ENCODE measurements at places on chromosomes 11 and 22.

DNA sequence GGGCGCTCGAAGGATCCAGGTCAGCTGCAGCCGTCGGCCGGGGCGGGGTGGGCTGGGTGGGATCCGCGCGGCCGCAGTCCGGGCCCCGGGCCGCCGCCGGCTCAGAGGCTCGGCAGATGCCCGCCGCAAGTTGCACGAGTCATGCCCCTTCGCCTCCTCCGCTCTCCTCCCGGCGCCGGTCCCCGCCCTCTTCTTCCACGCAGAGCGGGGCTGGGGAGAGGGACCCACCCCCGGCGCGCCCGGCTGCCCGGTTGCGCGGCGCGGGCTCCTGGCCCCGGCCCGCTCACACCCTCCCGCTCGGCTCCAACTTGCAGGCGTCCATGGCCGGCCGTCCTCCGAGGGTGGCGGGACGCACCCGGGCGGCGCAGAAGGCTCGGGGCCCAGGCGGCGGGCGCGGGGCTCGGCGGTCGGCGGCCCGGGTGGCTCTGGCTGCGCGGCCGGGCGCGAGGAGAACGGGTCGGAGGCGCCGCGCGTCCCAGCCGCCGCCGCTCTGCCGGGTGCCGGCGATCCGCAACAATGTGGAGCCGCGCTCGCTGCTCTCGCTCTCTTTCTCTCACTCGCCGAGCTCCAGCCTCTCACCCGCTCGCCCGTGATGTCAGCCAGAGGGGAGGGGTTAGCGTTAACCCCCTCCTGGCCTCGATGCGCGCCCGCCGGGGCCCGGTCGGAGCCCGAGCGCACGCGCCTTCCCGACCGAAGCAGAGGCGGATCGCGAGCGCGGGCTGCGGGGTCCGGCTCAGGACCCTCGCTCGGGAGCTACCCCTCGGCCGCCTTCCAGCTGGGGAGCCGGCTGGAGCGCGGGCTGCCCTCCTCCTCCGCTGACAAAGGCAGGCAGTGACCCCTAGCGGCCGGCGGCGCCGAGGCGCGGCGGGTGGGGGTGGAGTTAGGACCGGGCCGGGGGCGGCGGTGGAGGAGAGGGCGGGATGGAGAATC is at the start of gene NECTIN1:
Gene NECTIN1 (minus strand): TSS at position 550 of the 930 bp plus-strand sequence. CDS start 647 bp downstream, outside the sequence.
- DNase-seq = peak; percentile 72

GRCh38 chr22:33227791-33228190 is 169.6 kb upstream of the SYN3 start:
- DNase-seq = no peak

GRCh38 chr11:124674168-124674517 is 439 bp downstream of the SPA17 start:
- no peak for DNase-seq

GRCh38 chr22:42521228-42521546 is 1.6 kb upstream of the RRP7A start:
- DNase-seq = no peak

DNA sequence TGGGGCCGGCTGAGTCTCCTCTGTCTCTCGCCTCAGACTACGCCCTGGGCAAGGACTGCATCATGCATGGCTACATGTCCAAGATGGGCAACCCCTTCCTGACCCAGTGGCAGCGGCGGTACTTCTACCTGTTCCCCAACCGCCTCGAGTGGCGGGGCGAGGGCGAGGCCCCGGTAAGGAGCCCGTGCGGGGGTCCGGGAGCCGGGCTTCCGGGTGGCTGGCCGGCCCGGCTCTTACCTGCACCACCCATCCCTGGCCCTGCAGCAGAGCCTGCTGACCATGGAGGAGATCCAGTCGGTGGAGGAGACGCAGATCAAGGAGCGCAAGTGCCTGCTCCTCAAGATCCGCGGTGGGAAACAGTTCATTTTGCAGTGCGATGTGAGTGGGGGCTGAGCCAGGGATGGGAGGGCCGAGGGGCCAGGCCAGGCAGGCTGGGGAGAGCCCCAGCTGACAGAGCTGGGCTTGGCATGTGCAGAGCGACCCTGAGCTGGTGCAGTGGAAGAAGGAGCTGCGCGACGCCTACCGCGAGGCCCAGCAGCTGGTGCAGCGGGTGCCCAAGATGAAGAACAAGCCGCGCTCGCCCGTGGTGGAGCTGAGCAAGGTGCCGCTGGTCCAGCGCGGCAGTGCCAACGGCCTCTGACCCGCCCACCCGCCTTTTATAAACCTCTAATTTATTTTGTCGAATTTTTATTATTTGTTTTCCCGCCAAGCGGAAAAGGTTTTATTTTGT is 4.1 kb upstream of the ANKRD13D start:
- no peak for DNase-seq

DNA sequence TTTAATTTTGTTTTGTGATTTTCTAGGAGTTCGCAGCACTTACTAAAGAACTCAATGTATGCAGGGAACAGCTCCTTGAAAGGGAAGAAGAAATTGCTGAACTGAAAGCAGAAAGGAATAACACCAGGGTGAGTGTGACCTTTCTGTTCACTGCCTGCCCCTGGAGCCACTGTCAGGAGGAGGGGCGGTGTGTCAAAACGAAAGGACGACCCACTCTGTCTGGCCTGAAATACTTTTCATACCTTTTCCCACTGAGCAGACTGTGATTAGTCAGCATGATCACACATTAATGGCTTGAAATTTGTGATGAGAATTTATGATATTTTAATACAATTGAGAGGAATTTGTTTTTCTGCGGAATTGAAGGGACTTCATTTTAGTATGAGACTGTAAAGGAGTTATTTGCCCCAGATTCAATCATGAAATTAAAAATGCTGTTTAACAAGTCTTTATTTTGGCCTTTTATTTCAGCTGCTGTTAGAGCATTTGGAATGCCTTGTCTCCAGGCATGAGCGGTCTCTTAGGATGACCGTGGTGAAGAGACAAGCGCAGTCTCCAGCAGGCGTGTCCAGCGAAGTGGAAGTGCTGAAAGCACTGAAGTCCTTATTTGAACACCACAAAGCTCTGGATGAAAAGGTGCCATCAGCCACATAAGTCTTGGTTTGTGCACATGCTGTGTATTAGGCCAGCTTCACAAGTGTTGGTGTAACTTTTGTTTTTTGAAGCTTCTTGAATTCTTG is 54.1 kb downstream of the PPFIA1 start:
- DNase-seq = no peak

GRCh38 chr11:35011389-35011788 is 95.0 kb downstream of the PDHX start:
- no peak for DNase-seq

DNA sequence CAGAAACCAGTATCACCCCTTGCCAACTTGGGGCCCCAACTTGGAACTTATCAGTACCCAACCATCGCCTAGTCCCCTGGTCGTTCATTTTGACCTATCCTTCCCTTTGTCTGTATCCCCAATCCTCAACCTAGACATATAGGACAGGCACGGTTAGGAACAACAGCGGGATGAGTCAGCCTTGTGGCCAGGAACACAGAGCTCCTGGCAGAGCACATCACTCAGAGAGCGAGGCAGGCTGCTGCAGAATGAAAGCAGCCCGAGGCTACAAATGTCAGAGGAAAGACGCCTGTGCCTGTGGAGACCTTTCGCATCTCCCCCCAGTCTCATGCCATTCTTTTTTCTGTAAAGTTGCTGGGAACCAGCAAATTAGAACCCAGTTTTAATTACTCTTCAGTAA is 14.6 kb downstream of the DKK3 start:
- no peak for DNase-seq

DNA sequence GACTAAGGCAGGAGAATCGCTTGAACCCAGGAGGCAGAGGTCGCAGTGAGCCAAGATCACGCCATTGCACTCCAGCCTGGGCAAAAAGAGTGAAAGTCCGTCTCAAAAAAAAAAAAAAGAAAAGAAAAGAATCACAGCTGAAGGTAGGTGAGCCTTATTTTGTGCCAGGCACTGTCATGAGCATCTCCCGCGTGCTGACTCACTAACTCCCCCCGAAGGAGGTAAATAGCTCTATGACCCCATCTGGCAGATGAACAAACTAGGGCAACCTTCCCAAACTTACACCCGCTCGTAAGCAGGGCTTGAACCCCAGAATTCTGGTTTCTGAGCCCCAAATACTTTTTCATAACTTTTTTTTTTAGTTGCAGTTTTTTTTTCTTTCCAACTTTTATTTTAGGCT is 60.3 kb downstream of the ANO1 start:
- no peak for DNase-seq

DNA sequence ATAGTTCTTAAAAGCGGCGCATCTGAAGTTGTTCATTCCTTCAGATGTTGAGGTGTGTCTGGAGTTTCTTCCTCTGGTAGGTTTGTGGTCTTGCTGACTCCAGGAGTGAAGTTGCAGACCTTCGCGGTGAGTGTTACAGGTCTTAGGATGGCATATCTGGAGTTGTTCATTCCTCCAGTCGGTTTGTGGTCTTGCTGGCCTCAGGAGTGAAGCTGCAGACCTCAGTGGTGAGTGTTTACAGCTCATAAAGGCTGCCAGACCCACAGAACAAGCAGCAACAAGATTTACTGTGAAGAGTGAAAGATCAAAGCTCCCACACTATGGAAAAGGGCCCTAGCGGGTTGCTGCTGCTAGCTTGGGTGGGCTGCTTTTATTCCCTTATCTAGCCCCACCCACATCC is 201.7 kb upstream of the PDGFD start:
- no peak for DNase-seq

GRCh38 chr22:40560551-40560950 is 76.0 kb downstream of the MRTFA start:
- DNase-seq = no peak

- no peak for DNase-seq
These were observed 54.5 kb downstream of the PACS1 start for GRCh38 chr11:66124564-66124963.

- DNase-seq = no peak
These were observed 574.7 kb downstream of the TBC1D22A start for GRCh38 chr22:47337161-47337621.

- DNase-seq = no peak
These were observed 33.3 kb downstream of the ELF5 start for GRCh38 chr11:34480314-34480713.

DNA sequence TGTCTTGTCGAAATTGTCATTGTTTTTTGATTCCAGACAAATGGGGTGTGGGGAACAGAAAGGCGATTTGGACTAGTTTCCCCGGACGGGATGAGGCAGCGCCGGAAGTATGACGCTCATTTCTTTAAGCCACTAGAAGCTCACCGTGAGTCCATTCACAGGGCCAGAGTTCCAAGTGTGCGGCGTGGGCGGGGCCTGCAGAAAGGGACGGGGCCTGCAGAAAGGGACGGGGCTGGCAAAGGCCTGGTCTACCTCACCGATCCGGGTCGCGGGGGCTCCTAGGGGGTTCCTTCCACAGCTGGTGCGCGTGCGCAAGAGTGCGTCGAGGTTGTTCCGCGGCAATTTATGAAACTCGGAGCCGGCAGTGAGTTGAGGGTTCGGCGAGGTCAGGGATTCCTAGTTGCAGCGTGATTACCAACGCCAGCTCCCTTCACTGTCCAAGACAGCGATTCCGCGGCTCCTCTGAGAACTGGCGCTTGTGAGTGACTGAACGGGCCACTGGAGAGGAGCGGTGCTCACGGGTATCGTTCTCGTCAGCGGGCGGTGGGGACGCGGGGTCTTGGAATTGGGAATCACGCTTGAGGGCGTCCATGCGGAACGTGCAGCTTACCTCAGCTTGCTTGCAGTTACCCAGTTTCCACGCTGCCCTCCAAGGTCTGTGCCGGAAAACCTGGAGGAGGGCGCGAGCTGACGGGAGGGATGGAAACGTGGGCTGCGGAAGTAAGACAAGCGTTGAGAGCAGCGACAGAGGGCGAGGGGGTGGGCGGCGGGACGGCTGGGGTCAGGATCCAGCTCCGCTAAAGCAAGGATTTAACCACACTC is at the start of gene ZNF215:
Gene ZNF215 (plus strand): TSS at position 219 of the 822 bp plus-strand sequence. CDS start 5,847 bp downstream, outside the sequence.
- no peak for DNase-seq

DNA sequence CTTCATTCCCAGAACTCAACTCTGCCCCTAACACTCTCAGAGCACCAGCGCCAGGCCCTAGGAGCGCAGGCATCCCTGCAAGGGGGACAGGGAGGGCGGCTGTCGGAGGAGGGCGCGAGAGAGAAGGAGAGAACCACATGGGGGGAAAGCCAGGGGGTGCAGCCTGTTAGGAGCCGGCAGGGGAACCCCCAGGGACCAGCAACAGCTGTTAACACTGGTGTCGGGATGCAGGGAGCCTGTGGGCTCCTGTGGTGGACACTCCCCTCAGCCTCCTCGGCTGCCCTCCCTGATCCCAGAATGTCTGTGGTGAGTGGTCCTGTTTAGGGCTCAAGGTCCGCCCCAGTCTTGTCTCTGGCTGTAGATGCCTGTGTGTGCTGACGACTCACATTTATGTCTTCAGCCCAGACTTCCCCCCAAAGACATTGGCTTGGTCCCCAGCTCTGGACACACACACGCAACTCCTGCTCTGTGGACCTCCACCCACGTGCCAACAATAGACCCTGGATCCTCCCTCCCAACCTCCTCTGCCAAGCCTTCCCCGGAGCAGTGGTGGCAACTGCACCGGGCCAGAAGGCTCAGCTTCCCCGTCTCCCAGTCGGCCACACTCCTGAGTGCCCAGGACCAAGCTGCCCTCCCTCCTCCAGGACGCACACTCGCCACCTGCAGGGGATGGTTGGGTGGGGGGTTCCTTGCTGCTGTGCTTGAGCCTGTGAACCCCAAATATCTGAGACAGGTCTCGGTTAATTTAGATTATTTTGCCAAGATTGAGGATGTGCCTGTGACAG is 817 bp upstream of the IFITM5 start:
- no peak for DNase-seq

DNA sequence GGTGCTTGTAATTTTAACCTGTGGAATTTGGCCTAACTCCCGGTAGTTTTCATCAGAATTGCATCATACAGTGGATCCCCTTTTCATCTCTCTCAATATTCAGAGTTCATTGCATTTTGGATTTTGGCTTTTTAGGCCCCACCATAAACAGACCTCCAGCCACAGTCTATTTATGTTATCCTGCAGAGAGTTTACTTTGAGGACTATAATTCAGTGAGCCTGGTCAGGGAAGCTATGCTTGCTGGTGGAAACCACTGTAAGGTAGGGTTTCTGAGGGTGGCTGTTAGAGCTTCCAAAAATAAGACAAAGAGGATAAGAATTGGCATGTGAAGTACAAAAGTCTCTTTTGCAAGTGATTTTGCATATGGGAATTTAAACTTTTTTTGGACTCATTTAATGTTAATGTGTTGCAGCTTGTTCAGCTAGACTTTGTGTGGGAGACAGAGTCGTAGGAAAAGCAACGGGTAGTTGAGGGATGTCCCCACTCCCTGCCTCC is 34.8 kb upstream of the DDI1 start:
- DNase-seq = no peak

All from stimulated activated CD4-positive, alpha-beta T cell treated with anti-CD3 and anti-CD28 coated beads, TNF-alpha, amount 100 ng/mL, for 4 hours (primary cell).